ENCODE measurements at places on chromosomes 5 and 9.

DNA sequence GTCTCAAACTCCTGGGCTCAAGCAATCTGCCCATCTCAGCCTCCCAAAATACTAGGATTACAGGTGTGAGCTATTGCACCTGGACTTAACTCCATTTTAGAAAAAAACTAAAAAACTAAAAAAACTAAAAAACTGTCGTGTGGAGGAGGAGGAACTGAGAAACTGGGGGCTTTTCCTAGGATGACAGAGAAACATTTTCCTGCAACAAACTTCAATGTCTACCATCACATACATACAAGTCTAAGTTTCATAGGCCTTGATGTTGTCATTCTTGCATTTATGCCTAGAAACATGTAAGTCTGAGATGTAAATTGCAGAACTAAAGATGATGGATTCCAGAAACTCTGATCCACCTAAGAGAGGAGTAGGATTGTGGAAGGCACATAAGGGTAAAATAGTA lies 556.8 kb downstream of the RAB3C start:
- DNase-seq: no peak

GRCh38 chr9:106023455-106023854 lies 329.1 kb downstream of the TMEM38B start:
- no peak for DNase-seq

DNA sequence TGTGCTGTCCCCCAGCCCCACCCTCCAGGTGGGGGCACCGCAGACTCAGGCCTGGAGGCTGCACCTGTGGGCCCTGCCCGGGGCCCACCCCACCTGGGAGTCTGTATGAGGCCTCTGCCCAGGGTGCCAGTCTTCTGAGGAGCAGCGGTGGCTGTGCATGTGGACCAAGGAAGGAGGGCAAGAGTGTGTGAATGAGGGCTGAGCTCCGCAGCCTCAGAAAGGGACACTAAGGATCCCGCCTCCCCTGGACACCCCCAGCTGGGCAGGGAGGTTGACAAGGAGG lies 19.1 kb downstream of the FGD3 start:
- no peak for DNase-seq

- no peak for DNase-seq
These were observed 15.0 kb upstream of the ADRA1B start for GRCh38 chr5:159901308-159901707.

DNA sequence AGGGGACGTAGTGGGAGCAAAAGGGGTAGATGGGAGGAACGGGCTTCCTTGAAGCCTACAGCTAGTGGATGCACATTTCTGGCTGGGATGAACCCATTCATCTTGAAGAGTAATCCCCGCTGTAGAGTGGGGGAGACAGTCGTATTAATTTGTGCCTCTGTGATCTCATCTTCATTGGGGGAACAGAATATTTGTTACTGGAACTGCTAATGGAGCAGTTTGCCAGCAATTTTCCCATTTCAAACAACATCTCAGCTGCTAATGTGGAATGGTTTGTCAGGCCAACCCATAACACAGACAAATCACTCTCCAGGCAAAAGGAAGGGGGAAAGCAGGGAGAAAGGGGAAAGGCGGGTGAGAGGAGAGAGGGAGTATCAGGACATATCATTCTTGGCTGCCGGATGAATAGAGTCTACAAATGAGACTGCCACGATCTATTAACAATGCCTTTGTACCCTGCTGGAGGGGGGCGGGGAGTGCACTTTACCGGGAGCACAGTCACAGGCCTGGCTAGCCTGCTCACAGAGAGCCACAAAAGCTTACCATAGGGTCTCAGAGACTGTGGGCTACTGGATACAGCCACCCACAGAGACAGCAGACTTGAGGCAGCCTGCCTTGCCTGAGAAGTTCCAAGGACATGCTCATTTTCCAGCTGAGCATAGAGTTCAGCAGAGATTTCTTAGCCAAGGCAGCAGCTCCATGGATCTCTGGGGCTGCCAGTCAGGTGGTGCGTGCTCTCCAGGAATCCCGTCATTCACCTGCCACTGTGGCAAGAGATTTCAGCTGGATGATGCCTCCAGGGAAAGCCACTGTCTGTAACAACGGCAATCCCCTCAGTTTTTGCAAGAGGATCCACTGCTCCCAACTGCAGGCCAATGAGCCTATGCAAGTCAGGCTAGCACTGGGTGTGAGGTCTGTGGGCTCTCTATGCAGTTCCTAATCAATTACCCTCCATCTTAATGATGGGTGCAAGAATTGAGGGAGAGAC lies 217.7 kb upstream of the PANK3 start:
- DNase-seq: no peak

DNA sequence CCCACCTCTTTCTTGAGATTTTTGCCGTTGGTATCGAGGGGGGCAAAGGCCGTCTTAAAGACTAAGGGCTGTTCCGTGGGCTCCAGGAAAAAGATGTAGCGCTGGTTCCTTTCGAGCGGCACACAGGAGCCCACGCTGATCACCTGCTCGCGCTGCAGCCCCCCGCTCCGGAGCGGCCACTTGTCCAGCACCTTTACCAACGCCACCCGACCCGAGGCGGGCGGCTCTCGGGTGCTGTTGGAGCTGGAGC lies 781 bp downstream of the NRG2 start:
- DNase-seq: no peak

DNA sequence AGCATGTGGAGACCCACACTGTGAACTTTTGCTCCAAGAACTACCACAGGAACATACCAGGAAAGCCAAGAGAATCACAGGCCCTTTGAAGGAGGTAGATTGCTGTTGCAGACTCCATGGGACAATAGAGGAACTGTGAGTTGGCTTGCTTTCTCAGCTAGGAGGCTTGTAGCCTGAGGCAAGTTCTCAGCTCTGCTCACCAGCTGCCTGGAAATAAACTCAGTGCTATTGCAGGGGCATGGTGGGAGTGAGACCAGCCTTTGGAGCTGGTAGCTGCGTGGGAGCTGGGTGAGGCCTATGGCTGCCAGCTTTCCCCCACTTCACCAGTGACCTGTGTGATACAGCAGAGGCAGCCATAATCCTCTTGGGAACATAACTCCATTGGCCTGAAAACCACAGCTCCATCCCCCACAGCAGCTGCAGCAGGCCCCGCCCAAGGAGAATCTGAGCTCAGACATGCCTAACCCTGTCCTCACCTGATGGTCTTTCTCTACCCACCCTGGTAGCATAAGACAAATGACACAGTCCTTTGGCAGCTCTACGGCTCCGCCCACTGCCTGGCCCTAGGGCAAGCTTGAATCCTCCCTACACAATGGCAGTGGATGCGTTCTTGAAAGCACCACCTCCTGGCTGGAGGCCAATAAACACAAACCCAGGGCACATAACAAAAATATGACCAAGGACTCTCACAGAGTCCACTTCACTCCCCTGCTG lies 389.5 kb downstream of the KIF4B start:
- DNase-seq: no peak

- no peak for DNase-seq
These were observed 17.8 kb upstream of the IFNB1 start for GRCh38 chr9:21095561-21095960.

DNA sequence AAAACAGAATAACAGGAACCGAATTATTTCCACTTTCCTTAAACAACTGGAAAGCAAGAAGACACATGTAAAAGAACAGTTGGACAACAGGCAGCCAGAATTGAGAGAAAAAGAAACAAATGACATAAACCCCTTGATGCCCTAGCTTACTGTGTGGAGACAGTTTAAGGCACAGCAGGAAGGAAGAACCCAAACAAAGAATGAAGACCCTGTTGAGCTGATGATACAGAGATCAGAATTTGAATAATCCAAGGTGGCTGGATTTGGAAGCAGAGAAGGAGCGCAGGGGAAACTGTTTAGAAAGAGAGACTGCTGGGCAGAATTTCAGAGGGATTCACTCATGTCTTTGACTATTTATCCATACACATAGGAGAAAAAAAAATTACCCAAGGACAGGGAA lies 316.3 kb upstream of the POU5F2 start:
- DNase-seq: no peak

DNA sequence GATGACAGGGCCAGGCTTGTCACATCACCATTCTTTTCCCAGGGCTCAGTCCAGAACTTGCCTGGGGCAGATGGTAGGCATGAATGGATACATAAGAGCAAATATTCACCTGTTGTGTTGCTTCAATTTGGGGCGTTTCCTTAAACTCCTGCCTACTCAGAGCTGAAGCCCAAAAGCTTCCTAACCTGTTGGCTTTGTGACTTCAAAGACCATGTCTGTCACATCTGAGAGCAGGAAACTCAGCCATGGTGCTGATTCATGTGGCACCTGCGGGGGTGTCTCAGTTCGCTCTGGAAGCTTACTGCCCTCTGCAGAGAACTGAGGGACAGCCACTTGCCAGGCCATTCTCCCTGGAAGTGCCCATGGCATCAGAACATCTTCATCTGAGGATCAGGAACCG lies 246.6 kb downstream of the HSPA4 start:
- DNase-seq: no peak

GRCh38 chr5:31054453-31054852 lies 139.0 kb upstream of the CDH6 start:
- DNase-seq: no peak

- DNase-seq: no peak
These were observed 132.1 kb downstream of the SLC24A2 start for GRCh38 chr9:19656704-19657103.

DNA sequence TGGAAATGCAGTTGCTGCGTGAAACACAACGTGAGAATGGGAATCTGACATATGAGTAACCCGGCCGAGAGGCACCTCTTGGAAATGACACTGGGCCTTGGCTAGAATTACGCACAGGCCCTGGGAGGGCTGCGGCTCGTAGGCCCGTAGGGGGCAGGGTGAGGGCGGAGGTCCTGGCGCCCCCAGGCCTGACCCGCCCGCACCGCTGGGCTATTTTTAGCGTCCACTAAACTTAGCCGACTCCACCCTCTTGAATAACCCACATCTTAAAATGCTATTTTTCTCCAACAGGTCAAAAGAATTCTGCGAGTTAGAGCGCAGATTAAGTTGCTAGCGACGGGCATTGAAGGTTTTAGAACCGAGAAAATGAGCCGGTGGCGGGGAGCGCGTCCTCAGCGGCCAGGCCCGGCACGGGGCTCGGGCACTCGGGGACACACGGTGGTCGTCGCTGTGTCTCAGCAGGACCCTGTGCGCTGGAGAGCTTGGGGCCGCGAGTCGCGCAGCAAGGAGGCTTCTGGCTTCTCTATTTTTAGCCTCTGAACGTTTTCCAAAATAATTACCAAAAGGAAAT lies 168.5 kb downstream of the AUH start:
- DNase-seq: peak; percentile 94

DNA sequence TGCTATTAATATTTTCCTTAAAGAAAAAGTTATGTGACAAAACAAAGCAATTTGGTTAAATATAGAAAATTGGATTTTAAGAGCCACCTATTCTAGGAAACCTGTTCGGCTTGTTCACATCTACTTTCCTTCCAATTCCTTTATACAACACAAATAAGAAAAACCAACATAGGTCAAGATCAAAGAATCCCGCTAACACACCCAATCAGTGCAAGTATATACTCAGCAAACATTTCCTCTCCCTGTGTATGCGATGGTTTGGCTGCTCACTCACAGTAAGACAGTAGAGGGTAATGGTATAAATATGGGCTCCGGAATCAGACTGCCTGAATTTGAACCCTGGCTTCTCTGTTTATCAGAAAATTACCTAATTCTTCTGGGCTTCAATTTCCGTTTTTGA lies 757.5 kb upstream of the ZNF608 start:
- no peak for DNase-seq

GRCh38 chr5:27963050-27963783 lies 924.8 kb upstream of the CDH9 start:
- no peak for DNase-seq

DNA sequence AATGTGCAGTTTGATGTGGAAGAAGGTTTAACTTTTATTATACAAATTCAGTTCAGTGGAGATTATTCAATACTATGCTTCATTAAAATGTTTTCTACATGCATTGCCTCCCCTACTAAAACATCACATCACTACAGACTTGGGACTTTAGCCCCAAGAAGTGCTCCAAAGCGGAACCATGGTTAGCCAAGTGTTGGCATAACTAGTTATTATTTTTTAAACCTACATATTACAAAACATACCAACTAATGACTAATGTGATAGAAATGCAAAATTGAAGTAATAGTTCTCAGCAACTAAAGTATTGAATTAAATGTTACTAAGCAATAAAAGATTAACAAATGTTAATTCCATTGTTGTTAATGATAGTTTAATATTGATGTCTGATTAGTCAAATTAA lies 74.5 kb downstream of the XRCC4 start:
- no peak for DNase-seq

DNA sequence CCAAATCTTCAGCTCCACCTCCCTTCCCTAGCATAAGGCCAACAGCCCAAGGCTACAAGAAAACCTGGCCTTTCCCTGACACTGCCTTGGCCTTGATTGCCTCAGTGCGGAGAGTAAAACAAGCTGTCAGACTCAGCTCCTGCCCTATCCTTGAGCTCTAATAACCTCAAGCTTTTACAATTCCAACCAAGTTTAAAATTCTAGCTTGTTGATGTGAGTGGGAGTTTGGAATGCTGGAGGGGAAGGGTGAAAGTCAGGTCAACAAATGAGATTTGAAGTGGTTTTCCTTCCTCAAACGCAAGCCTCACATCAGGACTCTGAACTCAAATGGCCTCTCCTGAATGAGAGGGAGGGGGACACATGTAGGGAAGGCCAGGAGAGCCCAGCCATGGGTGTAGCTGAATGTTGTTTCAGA lies 197.0 kb upstream of the VLDLR start:
- no peak for DNase-seq

- DNase-seq: no peak
These were observed 34.8 kb upstream of the IL31RA start for GRCh38 chr5:55816342-55816741.

- DNase-seq: no peak
These were observed 36.7 kb downstream of the ARHGAP26 start for GRCh38 chr5:142806841-142807267.

DNA sequence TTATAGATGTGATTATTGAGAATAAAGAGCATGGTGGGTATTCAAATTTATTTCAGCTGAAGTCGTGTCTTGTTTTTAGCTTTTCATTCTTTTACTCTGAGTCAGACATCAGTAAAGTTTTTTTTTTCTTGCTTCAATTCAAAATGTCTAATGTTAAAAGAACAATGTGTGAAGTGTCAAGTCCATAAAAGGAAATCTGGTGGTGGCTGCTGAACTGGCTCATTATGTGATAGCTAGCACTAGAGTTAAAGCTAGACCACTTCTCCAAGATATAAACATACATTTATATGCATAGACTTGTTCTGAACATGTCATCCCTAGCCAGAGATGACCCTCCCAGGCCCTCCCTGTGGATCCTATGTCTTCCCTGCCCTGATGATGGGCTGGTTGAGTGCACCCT lies 338.3 kb downstream of the RAB3C start:
- DNase-seq: no peak

GRCh38 chr9:135338546-135338945 lies 141.0 kb upstream of the PPP1R26 start:
- no peak for DNase-seq

GRCh38 chr9:98810102-98810842 lies 2.8 kb downstream of the GALNT12 start:
- no peak for DNase-seq

- no peak for DNase-seq
These were observed 34.5 kb upstream of the GABRP start for GRCh38 chr5:170748951-170749471.
